GM03348 (cell line): ENCODE measurements at places on chromosomes 1 and 21.
A peak's percentile ranks its signal among the peaks of the same experiment; 100 is the strongest.

GRCh38 chr1:202805886-202806844 lies 2.1 kb downstream of the KDM5B start:
- no peak for DNase-seq

DNA sequence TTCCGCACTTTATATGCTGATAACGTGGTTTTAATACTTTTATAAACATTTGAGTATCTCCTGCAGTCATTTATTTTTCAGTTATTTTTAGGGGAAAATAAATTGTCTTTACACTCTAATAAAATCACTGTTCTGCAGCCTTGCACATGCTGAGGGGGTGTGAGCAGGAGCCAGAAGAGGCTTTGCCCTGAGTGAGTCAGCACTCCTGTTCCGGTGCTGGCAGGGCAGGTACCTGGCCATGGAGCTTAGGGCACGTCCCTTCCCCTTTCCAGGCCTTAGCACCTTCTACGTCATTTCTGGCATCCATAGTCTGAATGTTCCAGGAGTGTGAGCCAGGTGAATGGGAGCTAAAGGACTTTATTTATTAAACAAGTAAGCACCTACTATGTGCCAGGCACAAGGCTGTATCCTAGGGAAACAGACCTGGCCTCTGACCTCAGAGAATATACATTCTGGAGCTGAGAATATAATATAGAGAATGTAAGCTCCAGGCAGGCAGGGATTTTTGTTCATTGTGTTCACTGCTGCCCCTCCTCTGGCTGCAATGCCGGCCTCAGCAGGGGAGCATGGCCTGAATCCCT lies 402.9 kb downstream of the PTPRU start:
- no peak for DNase-seq

DNA sequence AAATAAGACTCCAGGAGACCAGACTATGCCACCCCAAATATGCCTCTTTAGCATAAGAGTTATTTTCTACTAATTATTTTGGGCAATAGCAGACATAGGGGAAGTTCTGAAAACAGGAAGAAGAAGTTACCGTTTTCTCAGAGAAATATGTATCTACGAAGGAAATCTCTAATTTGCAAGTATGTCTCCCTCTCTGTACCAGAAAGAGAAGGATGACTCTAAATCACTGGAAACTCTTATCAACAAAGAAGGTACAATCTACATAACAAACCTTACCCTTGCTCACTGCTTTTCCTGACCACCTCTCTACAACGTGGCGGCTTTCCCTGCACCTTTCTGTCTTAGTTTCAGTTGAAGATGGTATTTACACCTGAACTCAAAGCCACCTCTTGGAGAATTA lies 49.0 kb downstream of the OMA1 start:
- no peak for DNase-seq

DNA sequence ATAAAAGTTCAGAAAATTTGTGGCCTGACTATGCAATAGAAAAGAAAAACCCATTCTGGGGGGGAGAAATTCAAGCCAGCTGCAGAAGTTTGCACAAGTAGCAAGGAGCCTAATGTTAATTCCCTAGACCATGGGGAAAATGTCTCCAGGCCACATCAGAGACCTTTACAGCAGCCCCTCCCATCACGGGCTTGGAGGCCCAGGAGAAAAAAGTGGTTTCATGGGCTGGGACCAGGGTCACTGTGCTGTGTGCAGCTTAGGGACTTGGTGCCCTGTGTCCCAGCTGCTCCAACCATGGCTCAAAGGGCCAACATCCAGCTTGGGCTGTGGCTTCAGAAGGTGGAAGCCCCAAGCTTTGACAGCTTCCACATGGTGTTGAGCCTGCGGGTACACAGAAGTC lies 42.0 kb downstream of the IL23R start:
- DNase-seq = no peak

DNA sequence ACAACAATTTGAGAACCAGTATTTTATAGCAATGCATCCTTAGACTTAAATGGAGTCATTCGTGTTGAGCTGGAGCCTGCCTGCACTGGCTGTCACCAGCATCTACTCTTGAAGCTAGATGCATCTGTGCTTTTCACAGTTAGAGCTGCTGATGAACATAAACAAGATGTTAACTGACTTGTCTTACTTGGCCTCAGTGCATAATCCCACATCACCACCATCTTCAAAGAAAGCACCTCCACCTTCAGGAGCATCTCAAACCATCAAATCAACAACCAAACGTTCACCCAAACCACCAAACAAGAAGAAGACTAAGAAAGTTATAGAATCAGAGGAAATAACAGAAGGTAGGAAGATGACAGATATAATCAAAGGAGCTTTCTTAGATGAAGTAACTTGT lies 71.1 kb downstream of the TPR start:
- no peak for DNase-seq

DNA sequence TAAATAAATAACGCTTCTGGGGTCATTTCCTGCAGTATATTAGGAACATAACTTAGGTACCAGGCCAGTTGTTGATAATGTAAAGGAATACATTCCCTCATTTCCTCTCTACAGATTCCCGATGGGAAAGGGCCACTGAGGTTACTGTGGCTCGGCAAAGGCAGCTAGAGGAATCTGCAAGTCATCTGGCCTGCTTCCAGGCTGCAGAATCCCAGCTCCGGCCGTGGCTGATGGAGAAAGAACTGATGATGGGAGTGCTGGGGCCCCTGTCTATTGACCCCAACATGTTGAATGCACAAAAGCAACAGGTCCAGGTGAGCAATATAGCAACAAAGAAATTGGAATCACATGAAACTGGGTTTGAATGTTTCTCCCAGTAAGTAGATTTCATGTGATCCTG lies 109.6 kb upstream of the BMP8A start:
- DNase-seq = no peak

- DNase-seq = no peak
Measured at GRCh38 chr1:74010206-74010605, 187.8 kb downstream of the LRRIQ3 start.

- no peak for DNase-seq
Measured at GRCh38 chr1:236959112-236959511, 45.1 kb downstream of the MT1HL1 start.

GRCh38 chr1:12294076-12294475 lies 64.2 kb downstream of the VPS13D start:
- peak; percentile 44 for DNase-seq

DNA sequence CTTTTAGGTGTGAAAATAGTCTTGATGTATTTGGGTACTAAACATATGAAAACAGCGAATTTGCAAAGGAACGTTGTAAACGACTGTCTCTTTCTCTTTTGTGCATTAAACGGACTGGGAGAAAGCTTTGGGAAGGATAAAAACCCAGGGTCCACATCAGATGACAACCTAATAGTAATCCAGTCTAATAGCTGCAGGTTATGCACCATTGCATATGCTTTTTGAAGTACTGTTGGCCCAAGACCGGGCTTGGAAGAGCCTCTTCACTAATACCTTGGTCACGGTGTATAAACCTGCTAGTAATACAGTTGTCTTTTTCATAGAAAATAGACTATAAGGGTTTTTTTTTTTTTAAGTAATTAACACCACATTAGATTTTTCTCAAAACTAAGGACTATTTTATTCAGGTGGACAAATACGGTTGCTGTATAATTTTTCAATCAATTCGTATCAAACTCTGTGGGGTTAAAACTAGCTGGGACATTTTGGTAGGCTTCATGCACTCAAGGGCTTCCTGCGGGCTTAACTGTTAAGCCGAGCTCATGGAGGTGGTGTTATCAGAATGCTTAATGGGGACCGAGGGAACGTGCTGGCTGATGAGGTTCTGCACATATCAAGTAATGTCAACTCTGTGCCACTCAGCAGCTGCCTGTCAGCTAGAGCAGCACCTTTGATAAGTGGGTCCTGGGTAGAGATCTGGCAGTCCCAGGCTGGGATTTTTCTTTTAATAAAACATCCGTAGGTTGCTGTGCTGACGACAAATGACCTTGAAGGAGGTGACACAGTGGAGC lies 2.1 kb downstream of the RYR2 start:
- DNase-seq = no peak

DNA sequence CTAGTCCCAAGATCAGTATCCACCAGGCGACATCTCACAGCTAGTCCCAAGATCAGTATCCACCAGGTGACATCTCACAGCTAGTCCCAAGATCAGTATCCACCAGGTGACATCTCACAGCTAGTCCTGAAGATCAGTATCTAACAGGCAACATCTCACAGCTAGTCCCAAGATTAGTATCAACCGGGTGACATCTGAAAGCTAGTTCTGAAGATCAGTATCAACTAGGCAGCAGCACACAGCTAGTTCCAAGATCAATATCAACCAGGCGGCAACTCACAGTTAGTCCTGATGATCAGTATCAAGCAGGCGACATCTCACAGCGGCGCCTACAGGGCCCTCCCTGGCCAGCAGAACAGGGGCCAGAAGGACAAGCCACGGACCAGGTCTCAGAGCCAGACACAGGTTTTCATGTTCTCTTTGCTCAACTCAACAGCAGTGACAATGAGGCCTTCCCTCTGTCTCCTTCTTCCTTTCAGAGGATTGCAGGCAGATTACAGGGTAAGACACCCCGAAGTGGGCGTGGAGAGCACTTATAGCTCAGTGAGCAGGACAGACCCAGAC lies 32.5 kb downstream of the NPHP4 start:
- DNase-seq = no peak

GRCh38 chr21:39663066-39663465 lies 50.3 kb downstream of the B3GALT5 start:
- DNase-seq = no peak

DNA sequence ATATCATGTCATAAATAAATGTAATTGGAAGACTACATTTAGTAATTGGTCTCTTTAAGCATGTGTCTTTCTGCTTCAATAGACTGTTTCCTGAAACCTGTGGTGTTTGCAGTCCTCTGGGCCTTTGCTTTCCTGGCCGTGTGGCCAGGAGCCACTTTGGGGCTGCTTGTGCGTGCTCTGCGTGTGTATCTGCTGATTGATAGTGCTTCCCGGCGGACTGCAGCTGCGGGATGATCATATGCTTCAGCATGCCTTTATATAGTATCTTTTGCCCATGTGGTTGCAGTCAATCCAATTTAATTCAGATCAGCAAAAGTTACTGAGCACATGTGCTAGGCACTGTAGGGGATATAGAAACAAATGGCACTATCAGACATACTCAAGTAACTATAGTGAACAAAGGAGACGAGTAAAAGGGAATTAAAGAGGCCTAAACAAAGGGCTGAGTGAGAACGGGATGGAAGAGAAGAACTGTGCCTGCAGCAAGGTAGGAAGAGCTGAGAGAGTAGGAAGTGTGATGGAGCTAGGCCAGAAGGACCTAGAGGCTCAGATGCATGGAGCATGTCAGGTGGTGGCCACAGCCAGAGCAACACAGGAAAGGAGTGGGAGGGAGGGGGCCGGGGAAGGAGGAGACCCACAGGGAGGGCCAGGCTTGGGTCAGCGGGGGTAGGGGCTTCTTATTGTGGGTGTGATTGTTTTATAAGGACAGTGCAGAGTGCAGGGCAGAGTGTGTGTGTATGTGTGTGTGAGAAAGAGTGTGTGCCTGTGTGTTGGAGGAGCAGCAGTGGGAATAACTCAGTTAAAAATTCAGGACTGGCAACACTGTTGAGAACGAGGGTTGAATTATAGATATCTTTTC lies 27.2 kb upstream of the TTF2 start:
- no peak for DNase-seq

DNA sequence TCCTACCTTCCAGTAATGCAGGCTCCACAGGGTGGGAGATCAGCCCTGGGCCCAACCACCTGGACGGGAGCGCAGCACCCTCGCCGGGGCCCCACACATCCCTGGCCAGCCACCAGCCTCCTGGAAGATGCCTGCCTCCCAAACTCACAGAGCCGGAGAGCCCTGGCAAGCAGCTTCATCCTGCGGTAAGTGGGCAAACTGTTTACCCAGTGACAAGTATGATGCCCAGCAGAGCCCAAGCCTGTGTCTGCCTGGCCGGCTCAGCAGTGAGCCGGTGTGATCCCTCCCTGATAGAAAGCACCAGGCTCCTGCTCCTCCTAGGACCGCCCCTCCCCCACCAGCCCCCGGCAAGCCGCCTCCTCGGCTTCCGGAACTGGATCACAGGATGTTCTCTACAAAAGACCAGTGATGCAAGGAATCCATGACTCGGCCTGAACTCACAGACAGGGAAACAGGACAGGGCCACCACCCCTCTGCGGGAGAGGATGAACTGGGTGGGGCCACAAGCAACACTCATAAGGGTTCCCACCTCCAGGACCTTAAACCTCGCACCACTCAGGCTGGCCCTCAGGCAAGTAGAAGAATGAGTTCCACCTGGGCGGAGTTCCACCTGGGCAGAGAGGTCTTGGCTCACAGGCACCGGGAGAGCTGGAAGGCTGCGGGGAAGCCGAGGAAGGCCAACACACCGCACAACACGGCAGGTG lies 7.9 kb downstream of the ACOT7 start:
- peak; percentile 63 for DNase-seq

DNA sequence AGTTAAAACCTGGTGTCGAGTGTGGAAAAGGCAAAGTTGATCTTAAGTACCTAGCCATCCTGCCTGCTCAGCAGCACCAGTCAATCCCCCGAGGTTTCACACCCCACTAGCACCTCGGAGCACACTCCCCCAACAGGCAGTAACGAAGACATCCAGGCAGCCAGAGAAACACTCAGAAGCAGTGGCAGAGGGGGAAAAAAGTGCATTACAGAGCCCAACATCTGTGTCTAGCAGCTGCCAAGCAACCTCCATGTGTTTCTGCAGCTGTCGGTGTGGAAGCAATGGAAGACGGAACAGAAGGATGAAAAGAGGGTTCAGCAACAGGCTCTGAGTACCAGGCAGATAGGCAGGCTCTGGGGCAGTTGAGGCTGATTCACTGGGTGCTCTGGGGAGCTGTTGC lies 73.4 kb upstream of the PROX1 start:
- DNase-seq = no peak

GRCh38 chr1:15953791-15954241 lies 22.1 kb downstream of the ZBTB17 start:
- no peak for DNase-seq

GRCh38 chr21:46667741-46668380 lies 32.4 kb downstream of the PRMT2 start:
- peak; percentile 52 for DNase-seq

DNA sequence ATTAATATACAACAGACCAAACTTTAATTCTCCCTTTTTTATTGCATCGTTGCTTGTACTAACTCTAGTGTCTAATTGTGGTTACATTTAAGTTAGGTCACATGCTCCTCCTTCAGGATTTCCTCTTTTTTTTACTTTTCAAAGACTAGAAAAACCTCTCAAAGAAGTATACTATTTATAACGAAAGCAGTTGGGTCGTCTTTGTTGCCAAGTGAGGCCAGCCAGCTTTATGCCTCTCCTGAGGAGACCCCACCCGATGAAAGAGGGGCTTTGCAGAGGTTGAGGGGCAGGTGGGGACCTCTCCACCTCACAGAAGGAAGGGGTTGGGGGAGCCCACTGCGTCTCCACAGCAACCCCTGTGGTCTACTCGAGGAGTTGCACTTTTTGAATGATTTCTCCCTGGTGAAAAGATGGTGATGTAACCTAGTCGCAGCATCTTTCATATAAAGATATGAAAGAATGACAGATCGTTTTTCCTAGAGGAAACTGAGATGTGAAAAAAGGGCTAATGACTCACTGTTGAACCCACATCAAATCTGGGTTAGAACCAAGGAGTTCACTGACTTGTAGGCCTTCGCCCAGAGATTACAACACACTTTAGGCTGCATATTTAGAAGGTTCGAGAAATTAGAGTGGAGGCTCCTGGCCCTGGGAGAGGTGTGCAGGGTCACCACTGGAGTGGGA lies 6.4 kb downstream of the TGFB2 start:
- DNase-seq = peak; percentile 45

GRCh38 chr1:178581351-178582303 lies 68.7 kb downstream of the TEX35 start:
- DNase-seq = no peak

GRCh38 chr21:32088471-32088870 lies 190.4 kb downstream of the MIS18A start:
- DNase-seq = no peak
